Stimulated activated CD8-positive, alpha-beta memory T cell treated with anti-CD3 and anti-CD28 coated beads, Interleukin-4, amount 100 ng/mL, for 4 hours (primary cell): ENCODE measurements at places on chromosomes 4 and X.

GRCh38 chrX:72306851-72307645 lies 1.3 kb upstream of the CITED1 start:
- no peak for DNase-seq

DNA sequence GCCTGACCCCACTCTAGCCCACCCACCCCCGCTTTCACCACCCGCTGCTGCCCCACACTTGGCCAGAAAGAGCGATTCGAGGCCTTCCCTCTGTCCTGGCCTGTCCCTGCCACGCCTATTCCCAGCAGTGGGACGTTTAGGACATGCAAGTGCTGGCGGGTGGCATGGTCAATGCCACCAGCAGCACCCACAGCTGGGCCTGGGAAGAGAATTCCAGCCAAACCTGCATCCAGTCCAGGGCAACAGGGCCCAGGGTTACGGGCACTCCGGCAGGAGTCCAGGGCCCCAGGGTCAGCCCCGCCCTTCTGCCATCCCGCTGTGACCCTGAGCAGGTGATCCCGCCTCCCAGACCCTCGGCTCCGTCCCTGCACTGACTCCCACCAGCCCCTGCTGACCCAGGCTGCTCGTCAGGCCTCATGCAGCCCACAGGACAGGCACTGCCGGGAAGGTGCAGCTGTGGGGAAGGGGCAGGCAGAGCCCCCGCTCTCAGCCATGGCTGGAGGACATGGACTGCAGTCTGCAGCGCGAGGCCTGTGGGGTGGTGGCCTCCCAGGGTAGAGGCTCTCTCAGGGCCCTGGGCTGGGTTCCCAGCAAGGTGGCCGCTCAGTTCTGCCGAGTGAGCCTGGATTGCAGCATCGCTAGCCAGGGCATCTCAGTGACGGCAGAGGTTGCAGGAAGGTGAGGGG lies 6.8 kb upstream of the HTRA3 start:
- DNase-seq: no peak

DNA sequence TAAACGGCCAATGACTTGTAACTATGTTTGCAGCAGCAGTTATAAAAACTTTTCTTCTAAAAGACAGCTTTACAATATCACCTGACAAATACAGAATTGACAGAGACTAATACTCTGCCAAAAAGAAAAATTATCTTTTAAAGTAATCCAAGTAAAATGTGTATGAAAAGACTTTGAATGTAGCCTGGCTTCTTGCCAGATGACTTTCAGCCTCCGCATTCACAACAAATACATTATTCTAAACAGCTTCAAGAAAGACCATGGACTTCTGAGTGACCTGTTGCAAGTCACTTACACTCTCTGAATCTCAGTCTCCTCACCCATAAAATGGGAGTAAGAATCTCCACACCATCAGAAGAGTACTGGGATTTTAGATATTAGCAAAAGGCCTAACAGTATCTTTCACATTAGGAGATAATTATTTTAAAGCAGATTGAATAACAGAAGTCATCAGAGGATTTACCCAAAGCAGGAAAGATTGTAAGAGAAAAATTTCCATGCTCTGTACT lies 2.5 kb downstream of the ADAMTS3 start:
- no peak for DNase-seq

DNA sequence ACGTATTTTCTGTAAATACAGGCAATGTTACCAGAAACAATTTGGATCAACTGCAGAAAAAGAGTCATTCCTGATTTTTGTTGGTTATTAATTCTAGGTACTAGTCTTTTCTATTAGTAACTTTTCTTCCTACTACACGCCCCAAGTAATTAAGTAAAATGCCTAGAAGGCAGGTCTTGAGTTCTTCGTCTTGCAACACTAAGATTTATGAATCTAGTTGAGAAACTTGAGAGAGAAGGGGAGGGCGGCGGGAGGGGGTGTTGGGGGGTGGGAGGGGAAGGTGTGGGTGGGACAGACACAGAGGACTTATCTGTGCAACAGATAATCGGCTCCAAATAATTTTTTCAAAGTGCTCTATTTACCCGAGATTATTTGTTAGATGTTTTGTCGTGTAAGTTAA lies 3.0 kb downstream of the RAP2C start:
- DNase-seq: no peak

DNA sequence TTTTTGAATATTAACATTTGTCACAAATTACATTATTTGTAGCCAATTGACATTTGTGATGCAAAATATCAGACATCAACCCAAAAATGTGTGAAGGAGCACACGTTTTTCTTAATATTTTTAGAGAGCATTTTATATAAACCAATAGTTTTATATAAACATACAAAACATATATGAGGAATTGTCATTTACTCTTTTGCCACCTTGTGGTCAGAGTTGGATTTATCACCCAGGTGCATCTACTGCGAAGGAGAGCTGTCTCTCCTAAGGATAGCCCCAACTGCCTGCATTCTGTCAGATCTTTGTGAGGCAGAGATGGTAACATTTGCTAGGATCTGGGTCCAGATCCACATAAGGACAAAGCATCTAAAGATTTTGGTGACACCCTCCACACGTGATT lies 2.5 kb upstream of the USP27X start:
- no peak for DNase-seq
